ENCODE measurements at places on chromosomes 5 and 9.

- peak overlapping the region; percentile 94 for H3K4me3 ChIP-seq
- peaks cover 61% of the 10 kb centered on the region for H3K27me3 ChIP-seq
- H3K36me3 ChIP-seq = peaks cover 4% of the 10 kb centered on the region
- H3K4me1 ChIP-seq = peaks cover 23% of the 10 kb centered on the region
- peak overlapping the region; percentile 84 for H3K27ac ChIP-seq
Measured at GRCh38 chr9:110578575-110579033, 937 bp downstream of the SVEP1 start.

DNA sequence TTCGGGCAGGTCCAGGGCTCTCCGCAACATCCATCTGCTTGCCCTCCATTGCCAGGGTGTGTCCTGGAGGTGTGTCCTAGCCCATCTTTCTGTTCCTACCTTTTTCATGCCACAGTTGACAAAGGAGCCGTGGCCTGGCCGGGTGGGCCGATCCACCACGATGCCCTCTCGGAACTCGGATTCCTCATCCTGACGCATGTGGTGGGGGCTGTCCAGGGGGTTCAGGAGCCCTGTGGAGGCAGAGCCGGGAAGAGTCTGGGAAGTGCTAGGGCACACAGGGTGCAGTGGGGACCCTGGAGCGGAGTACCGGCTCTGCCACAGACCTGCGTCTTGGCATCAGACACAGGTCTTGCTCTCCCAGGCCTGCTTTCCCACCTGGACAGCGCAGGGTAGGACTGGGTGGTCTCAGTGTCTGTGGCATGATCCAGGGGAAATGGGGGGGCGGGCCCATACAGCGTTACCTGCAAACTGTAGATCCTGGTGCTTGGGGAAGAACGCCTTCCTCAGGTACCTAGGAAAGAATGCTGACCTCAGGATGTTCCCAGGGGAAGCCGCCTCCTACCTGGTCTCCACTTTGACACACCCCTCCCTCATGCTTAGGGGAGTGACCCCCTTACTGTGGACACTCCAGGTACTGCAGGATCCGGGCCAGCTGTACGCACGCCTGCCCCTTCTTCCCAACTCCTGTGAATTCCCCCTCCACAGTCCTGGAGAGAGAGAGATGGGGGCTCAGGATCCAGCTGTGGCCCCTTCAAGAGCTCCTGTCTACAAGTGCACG is 3.5 kb downstream of the SPOUT1 start:
- H3K4me1 ChIP-seq = peaks cover 8% of the 10 kb centered on the region
- H3K27ac ChIP-seq = no peak overlapping the region
- no peak overlapping the region for H3K4me3 ChIP-seq
- DNase-seq = no peak

GRCh38 chr9:126788634-126789349 is 16.0 kb upstream of the ZBTB43 start:
- H3K4me1 ChIP-seq = peaks cover 8% of the 10 kb centered on the region
- H3K27ac ChIP-seq = no peak overlapping the region
- H3K4me3 ChIP-seq = no peak overlapping the region
- DNase-seq = peak; percentile 25
- no peaks in the 10 kb centered on the region for H3K36me3 ChIP-seq

- no peaks in the 10 kb centered on the region for H3K36me3 ChIP-seq
- DNase-seq = no peak
- H3K4me1 ChIP-seq = peaks cover 10% of the 10 kb centered on the region
- H3K27me3 ChIP-seq = no peaks in the 10 kb centered on the region
- H3K27ac ChIP-seq = no peak overlapping the region
Measured at GRCh38 chr5:16603295-16603694, 13.5 kb downstream of the RETREG1 start.

GRCh38 chr5:178605788-178606187 is 15.6 kb upstream of the COL23A1 start:
- no peak overlapping the region for H3K27ac ChIP-seq
- DNase-seq = no peak
- H3K4me1 ChIP-seq = no peaks in the 10 kb centered on the region
- no peak overlapping the region for H3K4me3 ChIP-seq

DNA sequence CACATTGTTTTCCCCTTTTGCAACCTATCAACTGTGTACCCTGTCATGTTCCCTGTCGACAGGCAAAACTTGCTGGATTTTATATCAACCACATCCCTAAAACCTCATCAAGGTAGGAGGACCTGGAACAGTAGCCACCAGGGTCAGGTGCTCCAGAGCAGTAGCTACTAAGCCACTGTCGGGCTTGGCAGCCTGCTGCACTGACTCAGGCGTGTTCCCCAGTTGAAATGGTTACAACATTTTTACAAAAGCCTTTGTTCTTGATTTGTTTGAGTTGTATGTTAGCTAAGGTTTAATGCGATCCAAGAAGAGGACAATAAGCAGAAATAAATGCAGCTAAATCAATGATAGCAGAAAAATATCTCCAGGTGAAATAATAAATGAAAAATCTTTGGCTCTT is 407.4 kb upstream of the TLE4 start:
- H3K27ac ChIP-seq = no peak overlapping the region
- H3K4me3 ChIP-seq = no peak overlapping the region
- no peak for DNase-seq
- peaks cover 5% of the 10 kb centered on the region for H3K36me3 ChIP-seq

- DNase-seq = no peak
- H3K4me1 ChIP-seq = peaks cover 7% of the 10 kb centered on the region
- peaks cover 33% of the 10 kb centered on the region for H3K27me3 ChIP-seq
- H3K27ac ChIP-seq = no peak overlapping the region
Measured at GRCh38 chr9:91428927-91429351, 5.3 kb upstream of the NFIL3 start.

- H3K27ac ChIP-seq = no peak overlapping the region
- DNase-seq = no peak
- H3K27me3 ChIP-seq = no peaks in the 10 kb centered on the region
- peaks cover 36% of the 10 kb centered on the region for H3K4me1 ChIP-seq
- no peak overlapping the region for H3K4me3 ChIP-seq
Measured at GRCh38 chr5:95812074-95812471, 10.5 kb downstream of the GLRX start.

GRCh38 chr5:40309851-40310250 is 369.9 kb upstream of the PTGER4 start:
- H3K27ac ChIP-seq = no peak overlapping the region
- H3K4me3 ChIP-seq = no peak overlapping the region
- no peaks in the 10 kb centered on the region for H3K36me3 ChIP-seq
- no peak for DNase-seq

DNA sequence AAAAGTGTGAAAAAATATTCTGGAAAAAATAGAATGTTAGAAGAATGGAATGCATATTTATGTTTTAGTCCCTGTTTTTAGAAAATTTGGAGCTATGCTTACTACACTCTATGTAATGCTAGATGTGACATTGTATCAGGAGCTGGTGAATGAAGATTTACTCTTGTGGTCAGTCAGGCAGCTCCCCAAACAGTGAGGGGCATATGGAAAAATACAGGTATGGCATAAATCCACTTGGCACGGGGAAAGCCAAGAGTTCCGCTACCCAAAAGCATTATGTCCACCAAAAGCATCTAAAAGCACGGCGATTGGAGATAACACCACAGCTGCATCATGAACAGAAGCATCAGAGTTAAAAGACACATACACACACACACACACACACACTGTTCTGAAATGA is 220.2 kb upstream of the KLF9 start:
- H3K36me3 ChIP-seq = no peaks in the 10 kb centered on the region
- H3K4me3 ChIP-seq = no peak overlapping the region
- no peak overlapping the region for H3K27ac ChIP-seq
- no peaks in the 10 kb centered on the region for H3K27me3 ChIP-seq
- H3K4me1 ChIP-seq = peaks cover 4% of the 10 kb centered on the region

DNA sequence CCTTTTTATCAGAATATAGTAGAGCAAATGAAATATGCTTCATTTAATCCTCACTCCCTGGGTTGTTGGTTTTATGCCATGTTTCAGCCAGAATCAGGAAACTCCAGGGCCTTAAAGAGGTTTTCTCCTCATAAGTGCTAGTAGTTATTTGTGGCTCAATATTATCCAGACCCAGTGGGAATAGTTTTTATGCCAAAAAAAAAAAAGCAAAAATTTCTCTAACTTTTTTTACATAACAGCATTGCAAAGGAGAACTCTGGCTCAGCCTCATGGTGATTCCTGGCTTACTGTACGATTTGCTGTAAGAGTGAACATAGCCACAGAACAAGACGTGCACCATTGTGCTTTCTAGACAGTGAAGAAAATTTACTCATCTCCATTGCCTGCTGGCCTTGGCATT is 232.5 kb downstream of the PJA2 start:
- H3K4me1 ChIP-seq = no peaks in the 10 kb centered on the region
- H3K36me3 ChIP-seq = peaks cover 4% of the 10 kb centered on the region
- H3K27ac ChIP-seq = no peak overlapping the region
- DNase-seq = no peak

DNA sequence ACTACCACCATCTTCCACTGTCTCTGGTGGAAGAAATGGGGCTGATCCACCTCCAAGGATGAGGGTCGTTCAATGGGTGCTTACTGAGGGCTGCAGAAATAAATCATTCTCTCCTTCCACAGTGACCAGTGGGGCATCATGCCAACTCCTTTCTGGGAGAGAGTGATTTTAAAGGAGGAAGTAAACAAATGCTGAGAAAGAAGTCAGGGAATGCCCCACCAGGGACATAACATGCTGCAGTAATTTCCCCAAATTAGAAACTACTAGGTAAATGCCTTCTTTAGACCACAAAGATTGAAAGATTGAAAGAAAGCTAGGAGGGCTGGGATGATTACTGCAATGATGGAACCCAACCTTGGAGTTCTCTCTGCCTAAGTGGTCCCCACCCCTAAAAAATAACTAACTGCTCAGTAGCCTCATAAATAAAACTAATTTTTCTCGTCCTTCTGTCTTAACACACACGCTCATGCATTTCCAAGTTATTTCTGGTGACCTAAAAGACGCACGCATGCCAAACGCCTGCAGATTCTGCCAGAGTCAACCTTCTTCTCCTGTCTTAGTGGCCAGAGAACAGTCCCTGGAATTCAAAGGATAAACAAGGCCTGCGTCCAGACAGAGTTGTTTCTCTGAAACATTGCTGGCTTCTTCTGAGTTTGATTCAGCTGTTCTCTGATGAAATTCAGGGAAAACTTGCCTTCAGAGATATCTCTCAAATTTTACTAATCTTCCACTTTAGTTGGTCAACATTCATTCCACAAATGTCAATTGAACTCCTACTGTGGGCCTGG is 250.0 kb downstream of the NR3C1 start:
- no peaks in the 10 kb centered on the region for H3K27me3 ChIP-seq
- H3K36me3 ChIP-seq = peaks cover 9% of the 10 kb centered on the region
- no peak overlapping the region for H3K4me3 ChIP-seq
- no peak for DNase-seq
- peaks cover 13% of the 10 kb centered on the region for H3K4me1 ChIP-seq
- peak overlapping the region; percentile 50 for H3K27ac ChIP-seq

DNA sequence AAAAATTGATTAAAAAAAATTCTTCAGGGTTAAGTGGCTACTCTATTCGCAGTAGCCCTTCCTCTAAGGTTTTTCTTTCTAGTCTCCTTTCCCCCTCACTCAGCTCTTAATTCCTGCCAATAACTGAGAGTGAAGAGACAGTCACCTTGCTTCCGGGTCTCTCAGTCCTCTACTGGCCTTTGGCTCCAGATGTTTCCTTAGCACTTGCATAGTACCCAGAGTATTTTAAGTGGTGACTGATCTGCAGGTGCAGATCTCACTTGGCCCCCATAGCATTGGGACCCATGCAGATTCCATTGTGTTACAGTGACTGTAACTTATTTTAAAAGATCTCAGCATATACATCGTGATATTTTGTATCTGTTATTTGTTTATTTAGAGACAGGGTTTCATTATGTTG is 66.2 kb downstream of the GCNT1 start:
- no peak for DNase-seq
- no peak overlapping the region for H3K27ac ChIP-seq
- peaks cover 4% of the 10 kb centered on the region for H3K4me1 ChIP-seq
- H3K36me3 ChIP-seq = no peaks in the 10 kb centered on the region
- H3K4me3 ChIP-seq = no peak overlapping the region

GRCh38 chr5:78626009-78626571 is 22.5 kb downstream of the LHFPL2 start:
- DNase-seq = no peak
- peaks cover 33% of the 10 kb centered on the region for H3K36me3 ChIP-seq
- peaks cover 78% of the 10 kb centered on the region for H3K4me1 ChIP-seq

GRCh38 chr5:68714810-68715209 is 379.0 kb upstream of the SLC30A5 start:
- no peak overlapping the region for H3K27ac ChIP-seq
- no peaks in the 10 kb centered on the region for H3K36me3 ChIP-seq
- no peak for DNase-seq
- H3K4me1 ChIP-seq = peaks cover 13% of the 10 kb centered on the region

- DNase-seq = no peak
Measured at GRCh38 chr5:62606878-62607277, 28.3 kb downstream of the LRRC70 start.

- H3K4me3 ChIP-seq = no peak overlapping the region
- no peak overlapping the region for H3K27ac ChIP-seq
- no peaks in the 10 kb centered on the region for H3K36me3 ChIP-seq
- H3K4me1 ChIP-seq = no peaks in the 10 kb centered on the region
- DNase-seq = no peak
Measured at GRCh38 chr9:107674721-107675277, 185.2 kb upstream of the KLF4 start.

DNA sequence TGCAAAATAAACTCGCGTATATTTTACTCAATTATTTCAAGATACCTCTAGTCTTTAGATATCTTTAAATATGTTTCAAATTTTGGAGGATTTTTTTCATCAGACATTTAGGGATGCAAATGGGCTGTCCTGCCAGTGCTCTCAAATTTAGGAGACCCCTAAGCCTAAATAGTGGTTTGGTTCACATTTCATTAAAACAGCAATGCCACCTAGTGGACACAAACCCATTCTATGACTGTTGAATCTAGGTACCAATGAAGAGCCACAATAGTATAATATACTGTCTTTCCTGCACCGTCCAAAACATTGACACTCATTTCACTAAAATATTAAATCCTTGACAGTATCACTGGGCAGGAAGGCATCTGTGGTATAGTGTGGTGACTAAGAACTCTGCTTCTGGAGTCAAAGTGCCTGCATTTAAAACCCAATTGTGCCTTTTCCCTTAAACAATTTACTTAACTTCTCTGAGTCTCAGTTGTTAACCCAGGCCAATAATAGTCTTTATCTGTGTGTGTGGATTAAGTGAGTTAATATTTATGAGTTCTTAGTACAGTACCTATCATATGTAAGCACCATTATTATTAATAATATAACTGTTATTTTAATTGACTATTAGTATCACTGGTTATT is 148.0 kb downstream of the RORB start:
- H3K4me3 ChIP-seq = no peak overlapping the region
- peaks cover 10% of the 10 kb centered on the region for H3K27me3 ChIP-seq
- H3K27ac ChIP-seq = no peak overlapping the region
- H3K4me1 ChIP-seq = no peaks in the 10 kb centered on the region
- DNase-seq = no peak

DNA sequence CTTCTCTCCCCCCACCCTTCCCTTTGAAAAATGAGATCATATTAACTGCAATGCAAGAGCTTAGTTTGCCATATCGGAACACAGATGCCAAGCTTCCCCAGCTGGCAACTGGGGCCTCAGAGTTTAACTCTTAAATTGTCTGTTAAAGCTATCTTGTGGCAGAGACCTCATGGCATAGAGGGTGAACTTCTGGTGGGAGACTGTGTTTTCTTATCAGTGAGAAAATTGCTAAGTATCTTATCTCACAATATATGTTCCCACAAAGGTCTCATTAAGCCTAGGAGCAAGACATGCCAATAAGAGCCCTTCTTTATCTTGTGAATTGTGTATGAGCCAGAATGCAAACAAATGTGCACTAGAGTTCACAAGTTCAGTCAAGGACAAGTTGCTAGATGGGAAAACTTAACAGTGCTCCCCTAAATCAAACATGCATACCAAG is 12.3 kb downstream of the NFIB start:
- peaks cover 45% of the 10 kb centered on the region for H3K36me3 ChIP-seq
- H3K4me1 ChIP-seq = peaks cover 73% of the 10 kb centered on the region
- peak overlapping the region; percentile 20 for H3K27ac ChIP-seq
- DNase-seq = no peak
- peak overlapping the region; percentile 67 for H3K4me3 ChIP-seq
- no peaks in the 10 kb centered on the region for H3K27me3 ChIP-seq

Measured in type B pancreatic cell (in vitro differentiated cells).